ENCODE measurements at places on chromosomes 13 and 19.
A peak's percentile ranks its signal among the peaks of the same experiment; 100 is the strongest.

DNA sequence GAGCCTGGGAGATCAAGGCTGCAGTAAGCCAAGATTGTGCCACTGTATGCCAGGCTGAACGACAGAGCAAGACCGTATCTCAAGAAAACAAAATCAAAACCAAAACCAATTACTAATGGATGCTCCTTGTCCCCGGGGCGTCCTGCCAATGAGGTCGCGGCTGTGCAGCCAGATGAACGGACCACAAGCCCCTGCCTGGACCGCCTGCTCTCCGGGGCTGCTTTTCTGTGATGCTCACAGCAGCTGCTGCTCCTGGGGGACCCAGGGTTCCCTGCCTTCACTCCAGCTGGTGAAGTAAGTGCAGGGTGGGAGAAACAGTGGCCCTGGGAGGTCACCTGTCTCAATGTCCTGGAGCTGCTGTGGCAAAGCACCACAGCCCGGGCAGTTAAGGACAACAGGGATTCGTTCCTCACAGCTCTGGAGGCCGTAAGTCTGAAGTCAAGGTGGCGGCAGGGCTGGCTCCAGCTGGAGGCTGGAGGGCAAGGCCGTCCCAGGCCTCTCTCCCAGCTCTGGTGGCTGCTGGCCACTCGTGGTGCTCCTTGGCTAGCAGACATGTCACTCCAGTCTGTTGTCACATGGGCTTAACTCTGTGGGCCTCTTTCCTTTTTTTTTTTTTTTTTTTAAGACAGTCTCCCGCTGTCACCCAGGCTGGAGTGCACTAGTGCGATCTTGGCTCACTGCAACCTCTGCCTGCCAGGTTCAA is 10.1 kb downstream of the COPE start:
- DNase-seq = no peak

DNA sequence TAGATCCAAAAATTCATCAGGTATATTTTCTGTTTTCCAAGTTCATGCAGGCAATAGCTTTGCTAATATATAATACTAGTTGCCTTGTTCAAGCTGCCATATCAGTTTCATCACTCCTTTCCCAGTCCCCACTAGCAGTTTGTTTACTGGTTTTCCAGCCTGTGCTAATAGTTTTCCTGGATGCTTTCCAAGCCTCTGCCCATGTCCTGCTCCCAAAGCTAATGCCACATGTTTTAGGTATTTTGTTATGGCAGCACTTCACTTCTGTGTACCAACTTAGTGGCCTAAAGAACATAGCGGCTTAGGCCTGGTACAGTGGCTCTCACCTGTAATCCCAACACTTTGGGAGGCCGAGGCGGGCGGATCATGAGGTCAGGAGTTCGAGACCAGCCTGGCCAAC is 28.1 kb upstream of the ZNF527 start:
- no peak for DNase-seq

GRCh38 chr13:67228031-67228430 is 2.1 kb downstream of the PCDH9 start:
- DNase-seq = no peak

- no peak for DNase-seq
These were observed 5.5 kb downstream of the ZBTB7A start for GRCh38 chr19:4061178-4061682.

GRCh38 chr19:17560205-17560595 is 4.8 kb downstream of the COLGALT1 start:
- no peak for DNase-seq

DNA sequence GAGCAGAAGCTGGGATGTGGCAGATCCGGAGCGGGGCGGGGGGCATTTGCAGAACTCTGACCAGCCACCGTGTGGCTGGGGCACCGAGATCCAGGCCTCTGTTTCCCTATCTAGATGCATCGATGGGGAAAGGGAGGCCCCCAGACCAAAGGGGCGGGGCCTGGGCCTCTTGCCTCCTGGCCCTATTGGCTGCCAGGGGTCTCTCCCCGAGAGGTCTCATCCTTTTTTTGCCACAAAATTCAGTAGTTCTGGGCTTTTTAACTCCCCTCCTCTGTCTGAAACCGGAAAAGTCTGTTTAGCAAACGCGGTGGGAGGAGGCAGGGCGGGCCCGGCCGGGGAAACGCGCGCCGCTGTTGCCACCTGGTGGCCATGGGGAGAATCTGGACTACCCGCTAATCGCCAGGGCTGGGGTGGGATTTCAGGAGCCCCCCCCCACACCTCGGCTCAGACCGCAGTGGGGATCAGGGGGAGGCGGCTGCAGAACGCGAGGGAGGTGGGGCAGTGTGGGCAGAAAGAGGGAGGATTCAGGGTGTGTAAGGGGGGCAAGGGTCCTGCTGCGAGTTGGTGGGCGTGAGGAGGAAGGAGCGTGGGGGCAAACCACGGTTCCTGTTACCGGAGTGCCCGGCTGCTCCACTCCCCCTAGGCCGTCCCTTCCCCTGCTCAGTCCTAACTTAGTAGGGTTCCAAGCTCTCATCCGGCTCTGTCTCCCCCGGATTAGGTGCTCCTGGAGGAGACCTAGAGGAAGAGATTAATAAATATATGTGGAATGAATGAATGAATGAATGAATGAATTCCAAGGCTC is 28.3 kb downstream of the IL12RB1 start:
- peak; percentile 85 for DNase-seq

DNA sequence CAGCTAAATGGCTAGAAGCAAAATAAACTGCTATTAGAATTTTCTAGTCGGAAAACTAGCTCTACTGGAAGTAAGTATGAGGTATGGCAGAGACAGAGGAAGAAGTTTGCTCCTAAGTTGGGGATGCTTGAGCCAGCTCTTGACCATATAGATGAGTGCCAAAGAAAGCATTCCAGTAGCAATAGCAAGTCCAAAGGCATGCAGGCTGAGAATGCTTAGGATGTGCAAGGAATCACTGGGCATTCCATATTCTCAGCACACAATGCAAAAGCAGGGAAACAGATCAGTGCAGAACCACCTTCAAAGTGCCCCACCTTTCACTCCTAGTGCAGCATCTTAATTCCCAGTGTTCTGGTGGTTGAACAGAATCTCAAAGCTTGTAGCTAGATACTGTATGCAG is 32.9 kb downstream of the SERTM1 start:
- DNase-seq = no peak

DNA sequence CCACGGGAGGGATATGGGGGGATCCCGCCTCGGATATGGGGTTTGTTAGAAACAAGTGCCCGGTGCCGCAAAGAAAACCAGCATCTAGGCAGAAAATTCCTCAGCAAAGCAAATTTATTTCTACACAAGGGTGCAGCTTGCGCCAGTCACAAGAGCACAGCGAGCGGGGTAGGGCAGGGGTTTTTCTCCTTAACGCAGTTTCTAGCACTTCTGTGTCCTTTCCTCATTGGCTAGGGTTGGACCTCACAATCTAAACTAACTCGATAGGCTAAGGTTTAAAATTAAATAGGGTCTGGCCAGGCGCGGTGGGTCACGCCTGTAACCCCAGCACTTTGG is 595 bp downstream of the ZNF440 start:
- DNase-seq = no peak
